Activated T-cell treated with anti-CD3 and anti-CD28 coated beads, Interleukin-2, amount 50 U/mL, for 72 hours (primary cell): ENCODE measurements at places on chromosomes 1 and 21.

DNA sequence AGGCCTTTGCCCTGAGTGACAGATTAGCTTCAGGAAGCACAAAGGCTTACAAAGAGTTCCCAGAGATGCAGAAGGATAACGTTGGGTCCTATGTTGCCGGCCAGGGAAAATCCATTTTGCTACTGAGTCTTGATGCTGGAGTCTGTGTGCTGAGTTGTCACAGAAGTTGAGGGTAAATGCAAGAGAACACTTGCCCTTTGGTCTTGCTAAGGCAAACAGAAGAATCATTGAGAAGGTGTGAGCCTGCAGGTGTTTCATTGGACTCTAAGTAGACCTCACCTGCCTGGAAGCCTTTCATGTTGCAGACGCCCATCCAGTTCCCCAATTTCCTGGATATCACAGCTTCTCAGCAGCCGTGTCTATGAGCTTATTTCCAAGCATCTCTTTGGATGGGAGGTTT, 105.2 kb downstream of the PCP4 start:
- no peak for DNase-seq

- no peak for DNase-seq
Measured at GRCh38 chr1:106937104-106937503, 119.4 kb upstream of the PRMT6 start.

DNA sequence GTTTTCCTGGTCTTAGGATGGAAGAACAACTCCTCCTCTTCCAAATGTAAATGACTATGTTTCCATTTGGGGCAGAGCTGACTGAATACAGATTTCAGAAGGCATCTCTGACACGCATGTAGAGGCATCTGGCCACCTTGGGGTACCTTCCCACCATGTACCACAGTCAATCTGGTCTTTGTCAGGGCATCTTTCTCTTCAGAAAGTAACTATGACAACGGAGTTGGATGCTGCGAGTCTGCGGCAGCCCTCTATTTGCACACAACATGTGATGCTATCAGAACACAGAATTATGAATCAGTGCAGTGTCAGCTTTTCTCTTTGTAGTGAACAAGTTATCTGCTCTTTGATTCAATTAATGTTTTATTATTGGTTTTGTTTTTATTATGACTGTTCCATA, 94.7 kb downstream of the TSEN15 start:
- no peak for DNase-seq

GRCh38 chr1:225573216-225573615, 79.7 kb downstream of the ENAH start:
- no peak for DNase-seq

- no peak for DNase-seq
Measured at GRCh38 chr1:215872658-215873057, 305.6 kb downstream of the KCTD3 start.

DNA sequence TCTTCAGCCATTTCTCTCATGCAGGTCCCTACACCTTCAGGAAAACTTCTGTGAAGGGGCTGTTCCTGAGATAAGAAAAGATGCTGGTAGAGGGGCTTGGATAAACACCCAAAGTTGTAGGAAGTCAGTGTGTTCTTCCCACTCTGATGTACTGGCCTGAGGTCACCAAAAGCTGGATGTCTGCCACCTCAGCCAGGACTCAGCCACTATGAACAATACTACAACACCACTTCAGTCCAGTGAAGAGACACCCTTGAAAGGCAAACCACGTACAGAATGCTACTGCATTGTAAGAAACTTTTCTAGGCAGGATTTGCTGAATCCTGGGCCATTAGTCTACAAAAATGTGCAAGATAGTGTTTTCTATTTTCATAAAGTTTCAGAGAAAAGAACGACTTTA, 2.4 kb downstream of the PTPN14 start:
- no peak for DNase-seq
